Right renal cortex interstitium (tissue), 3 donors: ENCODE measurements at places on chromosomes 12 and 14.

DNA sequence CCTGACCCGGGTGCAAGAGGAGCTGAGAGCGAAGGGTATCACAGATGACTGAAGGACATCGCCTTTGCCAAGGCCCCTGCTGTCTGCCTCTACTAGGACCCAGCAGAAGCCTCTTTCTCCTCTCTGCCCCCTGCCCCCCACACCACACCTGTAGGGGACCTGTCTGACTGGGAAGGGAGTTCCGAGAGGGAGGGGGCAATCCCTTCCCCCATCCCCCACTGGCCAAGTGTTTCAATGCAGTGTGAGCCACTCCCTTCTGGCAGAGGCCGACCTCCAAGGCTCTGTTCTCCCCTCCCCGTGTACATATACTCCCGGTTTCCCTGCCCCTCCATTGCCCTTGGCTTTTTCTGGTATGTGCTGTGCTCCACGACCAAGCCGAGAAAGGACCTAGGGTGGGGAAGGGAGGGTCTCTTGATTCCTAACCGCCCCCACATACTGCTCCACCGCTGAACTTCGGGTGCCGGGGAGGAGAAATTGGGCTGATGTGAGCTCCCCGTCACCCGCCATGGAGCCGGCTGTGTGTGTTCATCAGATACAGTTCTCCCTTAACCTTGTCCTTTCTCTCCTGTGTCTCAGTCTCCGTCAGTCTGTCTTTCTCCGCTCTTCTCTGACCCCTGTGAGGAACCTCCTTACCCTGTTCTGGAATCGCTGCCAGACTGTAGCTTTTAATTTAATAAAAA is 2.0 kb upstream of the ARHGEF25 start:
- DNase-seq: no peak

- no peak for DNase-seq
These were observed 187.5 kb upstream of the TMEM132C start for GRCh38 chr12:128079446-128079845.

DNA sequence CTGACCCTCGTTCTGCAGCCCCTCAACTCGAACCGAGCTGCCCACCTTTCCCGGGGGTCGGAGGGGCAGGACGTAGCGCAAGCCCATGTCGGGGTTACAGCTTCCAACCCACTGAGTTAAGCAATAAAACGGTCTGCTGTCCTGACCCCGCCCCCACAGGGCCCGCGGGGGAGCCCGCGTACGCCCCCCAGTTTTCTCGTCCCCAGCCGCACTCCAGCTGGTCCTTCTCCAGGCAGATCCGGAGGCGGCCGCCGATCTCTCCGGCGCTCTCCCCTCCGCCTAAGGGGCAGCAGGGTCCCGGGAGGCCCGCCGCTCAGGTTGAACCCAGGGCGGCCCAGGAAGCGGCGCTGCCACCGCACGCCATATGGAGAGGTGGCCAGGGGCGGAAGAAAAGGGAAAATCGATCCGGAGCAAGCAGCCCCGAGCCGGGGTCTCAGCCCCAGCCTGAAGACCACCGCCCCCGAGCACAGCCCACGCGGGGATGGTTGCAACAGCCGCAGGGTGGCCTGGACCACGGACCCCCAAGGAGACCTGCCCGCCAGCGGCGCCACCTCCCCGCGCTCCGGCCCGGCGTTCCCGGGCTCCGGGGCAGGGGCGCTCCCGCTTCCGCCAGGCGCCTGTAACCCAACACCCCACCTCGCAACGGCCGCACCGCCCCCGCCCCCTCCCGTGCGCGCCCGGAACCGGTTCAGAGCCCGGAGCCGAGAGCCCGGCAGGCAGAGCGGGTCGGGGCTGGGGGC is 760 bp downstream of the ACTN1 start:
- DNase-seq: no peak

DNA sequence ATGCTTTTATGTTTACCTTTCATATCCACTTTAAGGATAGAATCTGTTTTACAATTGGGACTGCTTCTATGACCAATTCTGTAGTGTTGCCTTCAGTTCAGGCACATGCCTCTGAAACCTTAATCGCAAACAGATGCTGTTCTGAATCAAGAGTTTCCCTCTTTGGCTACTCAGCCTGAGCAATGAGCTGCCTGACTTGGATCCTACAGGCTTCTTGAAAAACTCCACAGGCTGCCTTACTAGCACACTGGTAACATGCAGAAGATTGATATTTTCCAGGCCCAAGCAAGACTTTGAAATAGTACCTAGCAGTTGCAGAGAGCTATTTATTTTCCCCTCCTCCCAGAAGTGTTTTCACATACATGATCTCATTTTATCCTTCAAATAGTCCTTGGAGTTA is 34.8 kb upstream of the PMCH start:
- no peak for DNase-seq
